Hindlimb muscle (tissue), 1 donor: ENCODE measurements at places on chromosomes 7 and 10.

- no peak for DNase-seq
These were observed 55.6 kb downstream of the OSBPL3 start for GRCh38 chr7:24924375-24924774.

DNA sequence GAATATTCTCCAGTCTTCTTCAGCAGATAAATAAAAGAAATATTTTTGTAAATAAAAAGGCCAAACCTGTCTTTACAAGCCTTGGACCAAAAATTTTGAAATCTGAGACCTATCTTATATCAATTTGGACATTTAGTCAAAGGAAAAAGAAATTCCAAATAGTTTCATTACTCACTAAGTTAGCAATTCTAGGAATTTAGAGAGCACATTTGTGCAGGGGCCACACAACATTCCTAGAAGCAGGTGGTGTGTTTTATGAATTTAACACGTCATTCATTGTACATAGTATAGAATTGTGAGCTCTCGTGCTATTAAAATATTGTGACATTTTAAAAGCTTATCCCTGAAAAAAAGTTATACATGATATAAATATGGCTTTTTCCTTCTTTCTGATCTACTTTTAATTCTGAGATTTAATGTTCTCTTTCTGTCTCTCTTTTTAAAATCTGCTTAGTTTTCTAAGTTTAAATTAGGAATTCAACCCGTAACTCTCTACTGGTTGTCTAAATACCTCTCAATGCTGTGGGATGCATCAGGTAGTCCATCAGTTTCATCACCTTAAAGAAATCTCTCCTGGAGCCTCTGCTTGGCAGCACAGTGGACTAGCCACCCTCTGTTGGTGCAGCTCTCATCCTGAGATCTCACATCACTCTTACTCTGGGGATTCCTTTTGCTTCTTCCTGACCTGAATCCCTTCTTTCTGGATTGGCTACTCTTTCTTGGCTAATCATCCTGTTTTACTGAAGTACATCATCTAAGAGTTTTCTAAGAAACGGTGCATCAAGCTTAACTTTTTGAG lies 124.5 kb downstream of the SEMA3E start:
- DNase-seq, result no peak

GRCh38 chr7:29929018-29929807 lies 60.4 kb downstream of the SCRN1 start:
- no peak for DNase-seq

DNA sequence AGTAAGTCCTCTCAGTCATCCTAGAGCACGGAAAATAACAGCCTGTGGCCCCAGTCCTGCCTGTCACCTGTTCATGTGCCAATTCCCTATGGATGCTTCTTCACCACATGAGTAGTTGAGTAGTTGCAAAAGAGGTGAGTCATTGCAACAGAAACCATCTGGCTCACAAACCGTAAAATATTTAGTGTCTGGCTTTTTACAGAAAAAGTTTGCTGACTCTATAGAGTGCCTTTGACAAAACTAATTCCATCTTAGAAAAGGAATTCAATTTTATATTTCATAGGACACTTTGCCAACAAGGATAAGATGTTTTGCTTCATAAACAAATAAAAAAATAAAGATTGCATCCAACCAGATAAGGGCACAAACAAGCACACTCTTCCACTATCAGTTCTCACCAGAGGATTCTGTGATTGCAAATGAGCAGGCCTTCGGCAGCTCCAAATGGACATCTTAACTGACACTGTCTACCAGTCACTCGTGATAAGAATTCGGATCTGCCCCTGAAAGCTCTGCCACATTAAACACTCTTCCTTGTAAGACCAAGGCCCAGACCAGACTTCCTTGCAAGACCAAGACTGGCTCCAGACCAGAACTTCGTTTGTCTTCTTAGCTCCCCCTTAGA lies 242.7 kb upstream of the SEMA3C start:
- DNase-seq, result no peak

DNA sequence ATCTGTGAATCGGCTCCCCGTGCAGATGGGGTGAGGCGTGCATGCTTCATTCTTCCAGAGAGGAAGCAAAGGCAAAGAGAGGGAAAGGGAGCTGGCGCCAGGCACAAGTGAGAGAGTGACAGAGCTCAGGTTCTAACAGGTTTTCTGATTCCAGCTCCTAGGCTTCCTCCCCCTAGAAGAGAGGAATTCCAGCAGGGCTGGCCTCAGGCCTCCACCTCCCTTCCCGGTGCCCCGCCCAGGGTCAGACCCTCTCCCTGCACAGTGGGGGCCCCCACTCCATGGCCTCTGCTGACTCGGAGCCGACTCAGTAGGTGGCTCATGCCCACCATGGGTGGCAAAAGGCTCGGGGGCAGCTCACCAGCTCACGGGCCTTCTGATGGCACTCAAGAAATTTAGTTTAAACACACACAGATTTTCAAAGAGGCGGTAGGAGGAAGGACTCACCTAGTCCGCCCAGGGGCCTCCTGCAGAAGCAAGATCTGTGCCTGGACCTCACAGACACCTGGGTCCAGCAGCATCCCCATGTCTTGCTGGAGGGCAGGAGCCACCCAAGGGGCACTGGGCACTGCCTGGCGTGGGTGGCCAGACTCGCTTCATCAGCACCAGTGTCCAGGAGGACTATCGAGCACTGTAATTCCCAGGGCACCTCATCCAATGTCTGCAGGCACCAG lies 183.5 kb downstream of the MAD1L1 start:
- DNase-seq, result no peak

DNA sequence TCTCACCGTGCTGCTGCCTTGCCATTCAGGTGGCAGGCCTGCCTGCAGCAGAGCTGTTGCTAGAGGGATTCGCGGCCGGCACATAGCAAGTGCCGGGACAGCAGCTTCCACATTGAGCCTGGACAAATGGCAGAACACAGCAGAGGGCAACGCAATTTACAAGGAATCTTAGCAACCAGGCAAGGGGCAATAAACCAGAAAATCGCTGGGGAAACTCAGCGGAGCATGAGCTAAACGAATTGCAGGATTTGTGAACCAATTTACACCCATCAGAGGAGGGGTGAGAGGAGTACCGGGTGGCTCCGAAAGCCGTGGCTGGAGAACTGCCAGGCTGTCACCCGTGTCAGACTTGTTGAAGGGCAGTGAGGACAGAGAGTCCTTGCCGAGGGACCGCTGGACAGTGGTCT lies 58.6 kb upstream of the LOXL4 start:
- DNase-seq, result no peak

GRCh38 chr7:111083413-111083812 lies 7.5 kb upstream of the LRRN3 start:
- no peak for DNase-seq

- no peak for DNase-seq
These were observed 13.6 kb downstream of the FAM3C start for GRCh38 chr7:121382473-121382872.

- no peak for DNase-seq
These were observed 74.3 kb downstream of the GRK5 start for GRCh38 chr10:119281581-119282071.

DNA sequence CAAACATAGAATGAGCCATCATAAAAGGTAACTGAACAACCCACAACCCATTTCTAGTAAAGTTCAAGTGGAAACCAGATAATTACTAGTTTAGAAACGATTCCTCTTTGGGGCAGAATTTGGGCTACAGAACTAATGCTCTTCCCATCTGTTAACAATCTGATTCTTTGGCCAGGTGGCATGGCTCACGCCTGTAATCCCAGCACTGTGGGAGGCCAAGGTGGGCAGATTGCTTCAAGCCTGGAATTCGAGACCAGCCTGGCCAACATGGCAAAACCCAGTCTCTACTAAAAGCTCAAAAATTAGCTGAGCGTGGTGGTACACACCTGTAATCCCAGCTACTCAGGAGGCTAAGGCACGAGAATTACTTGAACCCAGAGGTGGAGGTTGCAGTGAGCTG lies 18.5 kb downstream of the CYP51A1 start:
- DNase-seq, result no peak

DNA sequence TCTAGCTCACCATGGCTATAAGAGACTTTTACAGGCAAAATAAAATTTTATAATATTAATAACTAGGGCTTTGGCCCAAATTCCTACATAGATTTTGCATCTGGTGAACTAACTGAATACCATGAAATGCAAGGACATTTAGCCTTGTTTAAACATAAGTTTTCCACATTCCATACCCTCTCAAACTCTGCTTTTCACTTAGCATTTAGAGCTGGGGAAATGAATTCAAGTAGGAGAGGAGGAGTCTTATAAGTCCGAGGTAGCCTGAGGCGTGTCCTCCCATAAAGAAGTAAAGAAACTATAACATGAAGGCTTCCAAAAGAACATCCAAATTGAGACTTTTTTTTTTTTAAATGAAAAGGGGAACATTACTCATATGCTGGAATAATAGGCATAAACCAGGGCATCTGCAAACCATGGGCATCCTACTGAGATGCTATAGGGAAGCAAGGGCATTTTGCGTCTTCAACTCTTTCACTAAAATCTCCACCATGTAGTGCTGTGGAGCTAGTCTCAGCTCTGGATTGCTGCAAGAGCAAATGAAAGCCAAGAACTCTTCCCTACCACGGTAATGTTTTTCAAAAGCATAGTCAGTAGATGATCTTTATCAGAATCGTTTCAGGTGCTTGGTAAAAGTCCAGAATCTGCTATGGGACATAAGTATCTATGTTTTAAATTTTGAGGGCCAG lies 79.1 kb downstream of the PALS2 start:
- DNase-seq, result no peak

DNA sequence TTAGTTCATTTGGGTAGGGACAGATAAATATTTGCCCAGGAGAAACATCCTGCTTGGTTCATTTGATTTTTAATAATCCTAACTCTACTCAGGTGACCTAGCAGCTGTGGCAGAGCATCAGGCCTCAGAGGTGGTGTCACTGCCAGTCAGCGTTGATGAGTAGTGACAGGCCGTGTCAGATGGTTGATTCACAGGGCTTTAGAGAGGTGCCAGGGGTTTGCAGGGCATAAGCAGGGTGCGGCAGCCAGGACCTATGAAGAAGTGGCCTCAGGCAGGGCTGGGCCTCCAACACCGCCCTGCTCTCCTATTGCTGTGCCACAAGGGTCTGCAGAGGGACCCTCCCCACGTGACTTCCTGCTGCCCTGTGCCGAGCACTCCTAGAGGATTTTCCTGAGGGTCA lies 128.1 kb downstream of the HECW1 start:
- no peak for DNase-seq

DNA sequence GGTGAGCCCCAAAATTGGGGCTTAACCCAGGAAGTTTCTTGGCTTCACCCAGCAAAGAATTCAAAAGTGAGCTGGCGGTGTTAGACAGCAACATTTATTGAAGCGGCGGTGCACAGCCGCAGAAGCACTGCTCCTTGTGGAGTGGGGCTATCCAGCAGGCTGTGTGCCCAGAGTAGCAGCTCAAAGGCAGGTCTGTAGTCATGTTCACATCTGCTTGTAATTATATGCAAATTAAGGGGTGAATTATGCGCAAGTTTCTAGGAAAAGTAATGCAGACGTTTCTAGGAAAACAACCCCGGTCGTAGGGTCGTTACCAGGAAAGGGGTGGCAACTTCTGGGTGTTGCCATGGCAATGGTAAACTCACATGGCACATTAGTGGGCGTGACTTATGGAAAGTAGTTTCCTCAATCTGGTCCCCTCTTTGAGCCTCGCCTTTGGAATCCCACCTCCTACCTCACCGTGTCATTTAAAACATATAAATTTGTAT lies 13.7 kb upstream of the KBTBD2 start:
- peak; percentile 90 for DNase-seq

- DNase-seq, result peak; percentile 49
These were observed 265.4 kb downstream of the SKIDA1 start for GRCh38 chr10:21260066-21260465.

DNA sequence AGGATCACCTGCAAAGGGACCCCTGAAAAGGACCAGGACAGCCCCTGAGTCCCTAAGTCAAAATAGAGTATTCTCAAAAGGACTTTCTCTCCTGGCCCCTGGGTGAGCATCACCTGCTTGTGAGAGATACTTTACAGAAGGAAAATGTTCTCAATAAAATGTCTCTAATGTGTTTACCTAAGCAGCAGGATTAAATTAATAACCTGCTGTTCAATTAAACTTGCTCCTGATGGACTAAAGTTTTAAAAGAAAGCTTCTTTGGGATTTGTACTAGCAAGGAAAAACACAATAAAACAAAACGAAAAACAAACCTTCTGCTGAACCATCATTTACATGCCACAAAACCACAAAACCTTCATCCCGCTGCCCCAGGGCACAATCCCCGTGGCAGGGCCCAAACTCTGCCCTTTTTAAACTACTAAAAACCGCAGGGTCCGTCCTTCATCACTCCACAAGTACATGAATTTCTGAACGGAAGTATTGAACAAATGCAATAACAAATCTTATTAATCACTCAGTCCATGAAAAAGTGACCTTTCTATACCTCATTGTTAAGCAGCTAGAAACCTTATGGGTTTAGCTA lies 197.7 kb downstream of the TCERG1L start:
- DNase-seq, result no peak

DNA sequence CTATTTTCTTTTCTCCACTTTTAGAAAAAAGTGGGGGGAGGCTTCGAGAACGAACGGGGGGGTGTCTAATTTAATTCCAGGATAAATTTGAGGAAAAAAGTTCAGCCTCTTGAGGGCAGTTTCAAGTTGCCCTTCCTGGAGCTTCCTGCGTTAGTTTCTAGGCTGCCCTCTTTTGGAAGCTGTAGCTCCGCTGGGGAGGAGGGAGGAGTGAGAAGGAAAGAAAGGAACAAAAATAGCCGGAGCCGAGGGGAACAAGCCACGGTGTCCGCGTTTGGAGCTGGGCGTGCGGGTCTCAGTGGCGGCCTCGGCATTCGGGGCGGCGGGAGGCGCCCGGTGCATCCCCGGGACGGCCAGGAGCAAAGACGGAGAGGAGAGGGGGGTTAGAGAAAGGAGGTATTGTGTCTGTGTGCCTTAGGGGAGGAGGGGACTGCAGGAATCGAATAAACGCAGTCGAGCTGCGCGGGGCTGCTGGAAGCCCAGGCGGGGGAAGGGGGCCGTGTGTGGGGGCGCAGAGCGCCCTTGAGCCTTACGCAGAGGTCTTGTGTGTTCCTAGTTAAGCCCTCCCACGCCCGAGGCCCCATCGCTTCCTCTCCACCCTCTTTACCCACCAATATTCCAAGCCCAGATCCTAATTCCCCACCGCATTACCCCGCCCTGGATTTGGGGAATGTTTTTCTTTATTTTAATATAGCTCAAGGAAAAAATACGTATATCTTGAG lies 2.0 kb upstream of the TNRC18 start:
- DNase-seq, result peak; percentile 90

- no peak for DNase-seq
These were observed 122.2 kb downstream of the NPY start for GRCh38 chr7:24406053-24406788.
